ENCODE measurements at places on chromosomes 2 and 18.

- DNase-seq = no peak
Measured at GRCh38 chr2:209395229-209395628, 28.6 kb upstream of the MAP2 start.

GRCh38 chr2:102297891-102298290 is 13.5 kb upstream of the IL1RL1 start:
- no peak for DNase-seq

- DNase-seq = no peak
Measured at GRCh38 chr2:28217042-28217740, 175.5 kb upstream of the FOSL2 start.

GRCh38 chr2:31318361-31319336 is 84.7 kb downstream of the EHD3 start:
- peak; percentile 14 for DNase-seq

GRCh38 chr2:32264422-32265105 is at the start of gene NLRC4:
Gene NLRC4, minus strand, starts transcription at chr2:32264886. Its CDS starts 8,111 bp downstream, at chr2:32256775.
- DNase-seq = no peak

GRCh38 chr2:65331336-65332025 is 100.9 kb downstream of the SPRED2 start:
- no peak for DNase-seq

GRCh38 chr2:6880200-6880733 is 2.7 kb downstream of the RSAD2 start:
- DNase-seq = no peak

DNA sequence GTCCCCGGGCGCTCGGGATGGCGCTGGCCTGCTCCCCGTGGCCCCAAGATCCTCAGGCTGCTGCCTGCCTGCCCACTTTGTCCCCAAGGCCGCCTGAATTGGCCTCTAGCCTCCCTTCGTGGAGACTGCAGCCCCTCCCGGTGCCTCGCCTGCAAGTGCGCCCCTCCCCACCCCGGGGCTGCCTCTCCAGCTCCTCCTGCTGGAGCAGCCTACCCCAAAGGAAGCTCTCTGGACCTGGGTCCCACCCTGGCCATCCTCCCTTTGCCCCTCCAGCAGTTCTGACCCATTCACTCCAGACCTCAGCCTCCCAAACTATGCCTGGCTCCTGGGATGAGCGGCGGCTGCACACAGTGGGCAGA is 6.2 kb downstream of the ESPNL start:
- no peak for DNase-seq

GRCh38 chr2:864501-865106 is 86.0 kb upstream of the SNTG2 start:
- DNase-seq = no peak
